ENCODE measurements at places on chromosomes 2 and 18.

DNA sequence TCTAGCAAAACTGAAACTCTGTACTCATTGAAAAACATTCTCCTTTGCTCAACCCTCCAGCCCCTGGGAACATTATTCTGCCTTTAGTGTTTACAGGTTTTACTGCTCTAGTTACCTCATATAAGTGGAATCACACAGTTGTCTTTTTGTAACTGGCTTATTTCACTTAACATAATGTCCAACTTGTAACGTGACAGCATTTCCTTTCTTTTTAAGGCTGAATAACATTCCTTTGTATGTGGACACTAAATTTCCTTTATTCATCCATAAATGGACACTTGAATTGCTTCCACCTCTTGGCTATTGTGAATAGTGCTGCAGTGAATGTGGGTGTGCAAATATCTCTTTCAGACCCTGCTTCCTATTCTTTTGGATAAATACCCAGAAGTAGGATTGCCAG is 144.9 kb downstream of the ACTR3 start:
- no peak for DNase-seq

DNA sequence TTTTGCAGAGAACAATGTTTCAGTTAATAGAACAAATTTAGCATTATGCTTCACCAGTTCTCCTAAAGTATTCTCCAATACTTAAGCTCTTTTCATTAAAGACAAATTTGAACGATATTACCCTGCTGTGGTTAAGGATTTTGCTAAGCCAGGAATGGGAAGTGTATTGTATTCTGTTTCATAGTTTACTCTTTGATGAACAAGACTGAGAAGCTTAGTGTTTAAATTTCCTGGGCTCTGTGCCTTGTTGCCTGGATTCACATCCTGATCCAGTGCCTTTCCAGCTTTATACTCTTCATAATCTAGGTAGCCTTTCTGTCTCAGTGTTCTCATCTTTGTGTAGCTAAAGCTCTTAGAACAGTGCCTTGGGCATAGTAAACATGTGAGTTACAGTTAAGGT is 58.6 kb upstream of the GLS start:
- DNase-seq: no peak

- DNase-seq: no peak
Measured at GRCh38 chr2:107681936-107682335, 144.8 kb upstream of the RGPD4 start.

GRCh38 chr2:223959688-223960087 is 2.4 kb downstream of the MRPL44 start:
- DNase-seq: no peak

DNA sequence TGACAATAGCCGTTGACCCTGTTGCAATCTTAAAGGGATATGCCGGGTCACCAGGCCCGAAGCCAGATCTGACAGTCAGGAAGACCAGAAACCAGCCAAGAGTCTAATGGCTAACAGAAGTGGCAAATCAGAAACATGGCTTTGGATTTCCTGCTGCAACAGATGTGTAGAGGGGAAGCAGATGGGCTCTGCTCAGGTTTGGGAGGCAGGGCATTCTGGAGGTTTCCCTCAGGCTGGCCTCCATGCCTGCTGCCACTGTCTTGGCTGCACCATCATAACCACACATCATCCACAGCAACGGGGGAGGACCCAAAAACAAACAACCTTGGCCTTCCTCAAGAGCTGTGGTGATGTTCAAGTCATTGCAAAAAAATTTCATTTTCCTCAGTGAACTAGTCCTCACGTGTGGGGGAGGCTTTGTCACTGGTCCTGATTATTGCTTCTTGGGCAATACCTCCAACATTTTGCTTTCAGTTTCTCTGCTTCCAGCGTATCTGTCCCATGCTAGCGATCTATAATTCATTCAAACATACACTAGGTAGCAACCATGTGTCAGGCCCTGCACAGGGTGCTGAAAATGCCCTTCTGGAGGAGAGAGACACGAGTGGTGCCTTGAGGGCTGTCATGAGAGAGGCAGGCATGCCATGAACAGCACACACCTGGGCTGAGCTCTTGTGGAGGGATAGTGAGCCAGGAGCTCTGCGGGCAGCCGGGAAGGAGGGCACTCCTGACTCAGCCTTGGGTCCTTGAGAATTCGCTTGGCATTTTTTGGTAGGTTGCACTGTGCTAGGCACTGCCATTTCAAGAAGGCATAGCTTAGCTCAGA is 48.2 kb upstream of the LGALSL start:
- no peak for DNase-seq

DNA sequence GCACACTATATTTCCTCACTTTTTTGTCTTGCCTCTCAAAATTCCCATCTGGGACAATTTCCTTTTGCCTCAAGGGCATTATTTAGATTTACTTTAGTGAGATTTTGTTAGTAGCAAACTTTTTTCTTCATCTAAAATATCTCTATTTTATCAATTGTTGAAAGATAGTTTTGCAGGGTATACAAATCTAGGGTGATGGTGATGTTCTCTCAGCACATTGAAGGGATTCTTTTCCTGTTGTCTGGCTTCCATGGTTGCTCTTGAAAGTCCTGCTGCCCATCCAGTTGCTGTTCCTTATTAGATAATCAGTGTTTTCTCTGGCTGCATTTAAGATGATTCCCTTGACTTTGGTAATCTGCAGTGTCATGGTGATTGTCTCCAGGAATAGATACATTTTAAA is 48.1 kb downstream of the NPAS2 start:
- DNase-seq: no peak

DNA sequence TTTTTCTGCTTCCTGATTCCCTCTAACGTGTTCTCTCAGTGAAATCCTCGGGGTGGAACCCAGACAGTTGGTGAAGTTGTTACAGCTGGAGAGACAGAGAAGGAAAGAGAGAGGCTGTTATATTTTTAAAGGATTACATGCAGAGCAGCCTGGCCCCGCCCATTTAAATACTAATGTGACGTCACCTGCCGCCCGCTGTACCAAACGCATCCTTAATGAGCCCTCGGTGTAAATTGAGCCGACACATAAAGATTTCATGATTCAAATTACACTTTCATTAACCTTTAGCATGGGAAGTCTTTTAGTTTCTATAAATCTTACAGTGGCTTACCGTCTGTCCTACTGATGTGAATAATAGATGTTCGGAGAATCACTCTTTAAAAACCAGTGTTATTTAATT is 164.0 kb upstream of the SIX3 start:
- DNase-seq: no peak

DNA sequence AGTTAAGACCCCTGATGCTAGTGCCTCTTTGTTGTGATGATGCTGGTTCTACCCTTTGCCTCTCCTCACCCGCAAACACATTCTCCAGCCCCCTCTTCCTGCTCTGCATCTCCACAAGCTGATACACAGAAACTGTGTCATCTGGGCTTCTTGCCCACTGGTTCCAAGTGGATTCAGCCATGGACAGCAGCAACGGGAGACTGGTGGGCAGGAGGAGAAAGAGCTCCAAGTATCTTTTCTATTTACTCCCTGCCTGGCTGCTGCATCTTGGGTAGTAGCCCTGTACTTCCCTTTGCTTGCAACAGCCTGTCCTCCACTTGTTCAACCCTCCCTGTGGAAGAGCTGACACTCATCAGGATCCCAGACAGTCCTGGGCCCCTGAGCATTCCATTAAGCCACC is 655.1 kb upstream of the RAB6C start:
- DNase-seq: no peak

- no peak for DNase-seq
Measured at GRCh38 chr2:179850188-179850587, 11.2 kb downstream of the ZNF385B start.

- DNase-seq: no peak
Measured at GRCh38 chr2:21258082-21258481, 134.3 kb downstream of the TDRD15 start.

All from left kidney (tissue), 8 donors.